Cardiac atrium fibroblast (primary cell): ENCODE measurements at places on chromosomes 12 and 14. TPM values are rescaled to one million over a fixed set of nuclear protein-coding genes. Genes with fewer than 3 reads are reported as not detected.

The RD3L gene
- not detected in 2 replicates for total RNA-seq

The IFT81 gene
- total RNA-seq = 3.9 and 6.7 TPM in 2 replicates

The KRT83 gene
- not detected in 2 replicates for total RNA-seq

The MMP17 gene
- 25.9 and 31.8 TPM in 2 replicates for total RNA-seq

The KRT72 gene
- not detected in 2 replicates for total RNA-seq

The DAO gene
- not detected in 2 replicates for total RNA-seq

The LUM gene
- total RNA-seq = 209 and 418 TPM in 2 replicates

The TRPV4 gene
- total RNA-seq = 0.65 and 1.1 TPM in 2 replicates

The EPYC gene
- total RNA-seq = not detected in 2 replicates
